Activated CD4-positive, alpha-beta memory T cell treated with anti-CD3 and anti-CD28 coated beads, Interleukin-2, amount 10 ng/mL, durations not matched to agents 7 days and 5 days (primary cell): ENCODE measurements at places on chromosomes 3 and 15. TPM values are rescaled to one million over a fixed set of nuclear protein-coding genes. Genes with fewer than 3 reads are reported as not detected.

- no peak for DNase-seq
These were observed 1034.6 kb downstream of the NSUN3 start for GRCh38 chr3:95097493-95097892.

- DNase-seq = peak; percentile 17
These were observed at the start of gene PLOD2 for GRCh38 chr3:146160964-146161662. TSS of gene PLOD2 (minus strand) at chr3:146161184. CDS start at chr3:146160989, 195 bp downstream.

- DNase-seq = no peak
These were observed 31.9 kb downstream of the STARD5 start for GRCh38 chr15:81291916-81292522.

DNA sequence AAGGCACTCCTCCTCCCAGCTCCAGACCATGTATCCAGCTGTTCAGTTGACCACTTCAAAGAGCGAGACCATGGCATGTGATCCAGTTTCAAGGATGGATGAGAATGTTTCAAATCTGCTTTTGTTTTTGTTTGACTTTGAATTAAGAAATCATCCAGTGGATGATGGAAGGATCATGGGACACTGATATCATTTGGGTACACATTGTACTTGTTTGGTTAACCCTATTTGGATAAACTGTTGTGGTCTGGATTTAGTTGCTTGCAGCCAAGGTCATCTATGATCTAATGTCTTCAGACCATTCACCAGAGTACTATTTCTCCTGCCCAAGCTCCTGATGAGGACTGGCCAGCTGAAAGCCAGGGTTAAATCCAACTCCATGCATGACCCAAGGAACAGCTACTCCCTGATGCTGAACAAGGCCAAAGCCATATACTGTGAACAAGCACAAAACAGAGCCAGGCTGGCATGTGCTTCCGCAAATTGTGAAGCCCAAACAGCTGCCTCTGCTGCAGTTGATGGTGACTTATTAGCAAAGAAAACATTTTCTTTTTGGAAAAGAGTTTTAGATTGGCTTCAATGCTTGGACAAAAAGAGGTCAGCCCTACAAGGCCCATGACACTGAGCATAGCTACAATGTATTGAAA, 5.2 kb upstream of the ADAMTS17 start:
- no peak for DNase-seq

DNA sequence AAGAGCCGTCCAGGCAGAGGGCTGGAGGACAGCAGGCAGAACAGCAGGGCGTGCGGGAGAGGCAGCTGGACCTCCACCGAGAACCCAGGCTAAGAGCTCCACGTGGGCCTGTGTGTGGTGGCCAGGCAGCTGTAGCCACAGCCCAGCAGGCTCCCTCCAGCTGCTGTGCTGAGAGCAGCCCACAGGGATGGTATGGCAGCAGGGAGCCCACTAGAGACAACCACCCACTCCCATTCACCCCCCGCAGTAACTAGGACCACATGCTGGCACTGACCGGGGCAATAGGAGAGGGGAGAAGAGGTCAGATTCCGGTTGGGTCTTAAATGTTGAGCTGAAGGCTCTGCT, 25.6 kb upstream of the MUSTN1 start:
- DNase-seq = no peak

Gene DGKG
- 0.58 TPM for total RNA-seq
